ENCODE measurements at places on chromosomes 7 and 10.

DNA sequence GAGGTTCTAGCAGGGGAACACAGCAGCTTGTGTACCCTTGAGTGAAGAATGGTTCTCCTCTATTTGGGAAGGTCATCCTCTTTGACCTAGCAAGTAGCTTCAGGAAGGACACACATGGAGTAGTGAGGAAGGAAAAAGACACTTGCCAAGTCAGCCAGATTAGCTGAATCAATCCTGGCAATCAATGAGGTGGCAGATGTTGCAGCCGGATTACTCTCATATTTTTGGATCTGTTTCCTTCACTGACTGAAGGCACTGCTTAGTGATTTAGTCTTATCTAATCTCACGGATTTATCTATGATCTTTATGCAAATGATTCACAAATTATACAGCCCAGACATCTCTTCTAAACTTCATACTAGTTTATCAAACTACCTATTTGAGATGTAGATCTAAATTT lies 218.8 kb downstream of the GPR158 start:
- DNase-seq: no peak

DNA sequence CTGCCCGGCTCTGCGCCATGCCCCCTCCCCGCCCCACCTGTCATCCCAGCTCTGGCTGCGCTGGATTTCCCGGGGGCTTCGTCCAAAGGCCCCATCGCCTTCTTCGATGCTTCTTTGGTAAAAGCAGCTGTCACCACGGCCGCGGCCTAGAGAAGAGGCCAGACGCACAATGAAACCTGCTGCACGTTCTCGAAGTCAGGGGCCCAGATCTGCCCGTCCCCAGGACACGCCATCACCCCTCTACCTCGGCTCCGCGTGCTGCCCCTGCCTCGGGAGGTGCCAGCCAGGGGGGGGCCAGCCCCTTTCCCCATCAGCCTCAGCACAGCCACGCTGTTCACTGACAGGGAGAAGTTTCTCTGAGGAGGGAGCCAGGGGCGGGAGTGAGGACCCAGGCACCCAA lies 6.8 kb downstream of the GIGYF1 start:
- no peak for DNase-seq

DNA sequence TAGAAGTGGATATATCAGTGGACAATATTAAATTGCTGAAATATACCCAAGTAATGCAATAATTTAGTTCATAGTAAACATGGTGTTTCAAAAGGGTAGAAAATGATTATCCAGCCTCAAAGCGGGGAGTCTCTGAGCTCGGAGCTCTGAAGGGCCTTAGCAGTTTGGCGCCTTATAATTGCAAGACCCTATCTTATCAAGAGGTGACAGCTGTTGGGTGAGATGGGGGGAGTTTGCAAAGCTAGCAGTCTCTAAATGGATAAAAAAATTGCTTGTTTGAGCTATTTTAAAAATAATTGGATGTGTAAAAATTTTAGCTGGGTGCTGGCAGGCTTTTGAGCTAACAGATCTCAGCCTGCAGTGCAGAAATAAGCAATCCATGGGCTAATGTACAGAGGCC lies 219.2 kb downstream of the CCSER2 start:
- DNase-seq: no peak

DNA sequence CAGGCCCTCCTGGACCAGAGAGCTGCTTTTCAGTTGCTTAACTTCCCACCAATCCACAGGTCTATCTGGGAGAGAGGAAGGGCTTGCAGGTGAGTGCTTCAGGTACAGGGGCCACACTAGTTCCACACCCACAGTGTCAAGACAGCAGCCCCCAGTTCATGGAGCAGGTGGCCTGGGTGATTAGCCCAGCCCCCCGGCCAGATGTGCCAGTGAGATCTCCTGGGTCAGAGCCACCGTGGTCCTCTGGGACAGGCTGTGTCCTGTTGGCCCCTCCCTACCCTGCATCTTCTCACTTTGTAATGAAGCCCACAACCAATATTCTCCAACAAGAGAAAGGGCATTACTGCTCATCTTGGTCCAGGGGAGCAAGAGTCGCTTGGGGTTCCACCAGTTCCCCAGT lies 30.6 kb downstream of the DRGX start:
- DNase-seq: no peak

DNA sequence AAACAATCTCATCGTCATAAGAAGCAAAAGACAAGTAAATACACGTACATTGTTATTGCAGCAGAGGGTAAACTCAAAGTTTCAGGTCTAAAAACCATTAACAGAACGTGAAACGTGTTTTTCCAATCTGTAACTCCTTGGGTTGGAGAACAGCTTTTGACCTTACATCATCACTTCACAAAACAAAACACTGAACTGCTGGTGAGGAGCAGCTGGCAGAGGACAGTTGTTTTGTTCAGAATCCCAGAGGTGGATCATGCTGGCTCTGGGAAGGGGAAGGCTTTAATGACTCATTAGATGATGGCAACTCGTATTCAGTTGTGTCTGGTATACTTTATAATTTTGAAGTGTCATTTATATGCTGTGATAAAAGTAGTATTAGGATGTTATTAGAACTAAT lies 923.0 kb upstream of the CELF2 start:
- no peak for DNase-seq

- DNase-seq: no peak
Measured at GRCh38 chr7:2522780-2523433, 3.3 kb downstream of the LFNG start.

- no peak for DNase-seq
Measured at GRCh38 chr7:54860003-54860775, 101.2 kb upstream of the SEC61G start.

DNA sequence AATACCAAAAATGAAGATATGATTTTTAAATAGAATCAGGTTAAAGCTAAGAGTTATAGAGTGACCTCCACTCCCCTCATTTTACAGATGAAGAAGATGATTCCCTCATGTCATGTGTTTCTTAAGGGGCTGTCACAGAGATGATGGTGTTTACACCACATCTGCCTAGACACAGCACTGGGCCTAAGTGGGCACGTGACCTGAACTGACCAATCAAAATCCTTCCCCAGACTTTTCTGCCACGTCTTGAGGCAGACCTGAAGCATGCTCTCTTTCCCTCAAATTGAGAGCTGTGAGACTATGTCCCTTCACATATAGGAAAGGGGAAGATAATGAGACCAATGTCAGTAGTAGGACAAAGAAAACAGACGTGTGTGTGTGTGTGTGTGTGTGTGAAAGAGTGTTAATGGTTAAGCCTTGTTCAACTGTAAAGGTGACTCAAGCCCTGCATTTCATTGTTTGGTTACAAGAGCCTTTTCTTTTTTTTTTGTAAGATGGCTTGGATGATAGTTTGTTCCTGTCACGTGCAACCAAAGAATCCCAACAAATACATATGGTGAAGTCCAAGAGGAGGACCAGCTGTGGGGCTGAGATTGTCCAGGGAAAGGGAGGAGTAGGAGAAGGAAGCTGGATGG lies 172.8 kb upstream of the AOAH start:
- no peak for DNase-seq

DNA sequence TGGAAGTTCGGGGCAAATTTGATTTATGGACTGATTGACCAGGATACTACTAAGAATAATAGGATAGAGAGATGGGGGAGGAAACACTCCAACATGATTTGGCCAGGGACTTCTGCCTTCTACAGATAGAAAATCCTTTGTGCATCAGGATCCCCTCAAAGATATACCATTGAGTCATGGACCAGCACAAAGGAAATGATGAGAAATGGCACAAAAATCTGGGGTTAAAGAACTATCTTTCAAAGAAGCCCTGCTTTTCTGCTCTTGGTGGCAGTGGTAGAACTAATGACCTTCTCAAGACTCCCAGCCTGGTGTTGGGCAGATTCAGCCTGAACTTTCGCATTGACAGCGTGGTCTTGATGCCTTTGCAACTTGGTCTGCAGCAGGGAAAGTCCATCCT lies 27.6 kb upstream of the LAMB1 start:
- no peak for DNase-seq

DNA sequence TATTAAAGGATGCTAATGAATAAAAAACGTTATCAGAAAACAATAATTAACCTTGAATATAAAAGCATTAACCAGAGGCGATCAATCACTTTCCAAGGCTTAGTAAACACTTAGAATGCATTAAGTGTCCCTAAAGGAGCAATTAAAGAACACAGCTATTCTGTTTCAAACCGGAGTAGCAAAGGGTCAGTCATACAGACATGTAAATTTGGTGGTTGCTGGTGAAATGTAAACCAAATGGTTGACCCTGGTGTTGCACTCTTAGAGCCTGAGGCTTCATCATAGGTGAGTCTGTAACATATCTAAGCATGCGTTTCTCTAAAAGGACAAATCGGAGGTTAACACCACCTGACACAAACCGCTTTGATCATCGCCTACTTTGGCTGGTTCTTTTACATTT lies 1280.1 kb downstream of the TYW1 start:
- DNase-seq: no peak

DNA sequence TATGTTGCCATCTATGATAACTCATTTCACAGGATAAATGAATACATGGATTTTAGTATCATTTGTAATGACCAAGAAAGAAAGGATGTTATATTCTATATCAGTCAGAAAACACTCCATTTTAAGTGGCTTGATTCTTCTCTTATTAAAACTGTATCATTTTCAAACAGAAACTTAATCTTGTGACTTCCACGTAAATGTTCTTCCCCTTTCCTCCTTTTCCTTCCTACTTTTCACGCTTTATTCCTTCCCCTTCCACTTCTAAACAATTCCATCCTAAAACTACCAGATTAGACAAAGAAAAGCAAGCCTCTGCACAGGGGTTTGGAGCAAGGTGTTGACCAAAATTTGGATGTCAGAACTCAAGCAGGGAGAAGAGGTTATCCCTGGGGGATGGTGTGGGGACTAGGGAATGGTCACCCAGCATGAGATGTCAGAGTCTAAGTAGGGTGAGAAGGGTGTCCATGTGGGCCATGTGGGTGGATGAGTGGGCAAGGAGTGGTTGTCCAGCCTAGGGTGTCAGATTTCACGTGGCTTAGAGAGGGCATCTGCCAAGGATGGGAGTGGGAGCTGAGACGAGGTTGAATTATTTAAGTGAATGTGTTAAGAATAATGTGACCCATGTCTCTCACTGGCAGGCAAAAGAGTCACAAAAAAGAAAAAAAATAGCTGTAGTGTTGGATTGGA lies 5.0 kb upstream of the GSAP start:
- DNase-seq: no peak

DNA sequence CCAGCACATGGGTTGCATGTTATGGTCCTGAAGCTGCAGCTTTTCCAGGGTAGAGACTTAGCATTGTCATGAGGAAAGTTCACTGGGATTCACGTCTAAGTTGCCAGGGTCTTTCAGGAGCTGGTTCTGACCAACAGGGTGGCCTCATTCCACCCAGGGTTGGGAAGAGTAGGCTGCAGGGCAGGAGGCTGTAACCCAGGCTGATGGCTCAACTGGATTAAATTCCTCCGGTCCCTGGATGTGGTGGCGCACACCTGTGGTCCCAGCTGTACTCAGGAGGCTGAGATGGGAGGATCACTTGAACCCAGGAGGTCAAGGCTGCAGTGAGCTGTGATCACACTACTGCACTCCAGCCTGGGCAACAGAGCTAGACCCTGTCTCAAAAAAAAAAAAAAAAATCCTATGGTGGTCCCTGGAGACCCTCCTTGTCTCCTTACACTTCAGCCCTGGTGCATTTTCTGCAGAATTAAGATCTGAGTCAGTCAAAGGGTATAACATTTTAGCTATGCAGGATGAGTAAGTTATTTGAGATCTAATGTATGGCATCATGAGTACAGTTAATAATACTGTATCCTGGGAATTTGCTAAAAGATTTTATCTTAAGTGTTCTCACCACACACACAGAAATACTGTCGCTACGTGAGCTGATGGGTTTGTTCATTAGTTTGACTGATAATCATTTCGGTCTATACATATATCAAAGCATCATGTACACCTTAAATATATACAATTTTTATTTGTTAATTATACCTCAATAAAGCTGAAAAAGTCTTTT lies 44.0 kb downstream of the ASB13 start:
- no peak for DNase-seq

DNA sequence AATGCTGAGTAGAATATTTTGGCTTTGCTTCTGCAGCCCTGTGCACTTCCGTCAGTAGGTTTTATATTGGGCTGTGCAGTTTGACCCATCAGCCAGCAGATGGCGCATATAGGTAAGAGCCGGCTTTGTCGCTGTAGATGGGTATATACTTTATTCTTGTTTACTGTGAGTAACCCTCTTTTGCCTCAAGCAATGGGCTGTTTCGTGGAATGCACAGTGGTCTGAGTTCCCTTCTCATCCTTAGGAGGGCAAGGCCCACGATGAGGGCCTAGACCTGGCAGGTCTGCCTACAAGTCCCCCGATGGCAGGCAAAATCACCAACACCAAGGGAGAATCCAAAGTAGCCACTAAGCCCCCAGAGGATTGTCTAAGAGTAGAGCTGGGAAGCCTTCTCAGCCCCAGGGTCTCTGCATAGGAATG lies 1002.9 kb upstream of the KCND2 start:
- DNase-seq: peak; percentile 57

- no peak for DNase-seq
Measured at GRCh38 chr10:117360016-117360415, 15.2 kb downstream of the PDZD8 start.

GRCh38 chr7:17915168-17915567 lies 25.1 kb downstream of the SNX13 start:
- DNase-seq: no peak

DNA sequence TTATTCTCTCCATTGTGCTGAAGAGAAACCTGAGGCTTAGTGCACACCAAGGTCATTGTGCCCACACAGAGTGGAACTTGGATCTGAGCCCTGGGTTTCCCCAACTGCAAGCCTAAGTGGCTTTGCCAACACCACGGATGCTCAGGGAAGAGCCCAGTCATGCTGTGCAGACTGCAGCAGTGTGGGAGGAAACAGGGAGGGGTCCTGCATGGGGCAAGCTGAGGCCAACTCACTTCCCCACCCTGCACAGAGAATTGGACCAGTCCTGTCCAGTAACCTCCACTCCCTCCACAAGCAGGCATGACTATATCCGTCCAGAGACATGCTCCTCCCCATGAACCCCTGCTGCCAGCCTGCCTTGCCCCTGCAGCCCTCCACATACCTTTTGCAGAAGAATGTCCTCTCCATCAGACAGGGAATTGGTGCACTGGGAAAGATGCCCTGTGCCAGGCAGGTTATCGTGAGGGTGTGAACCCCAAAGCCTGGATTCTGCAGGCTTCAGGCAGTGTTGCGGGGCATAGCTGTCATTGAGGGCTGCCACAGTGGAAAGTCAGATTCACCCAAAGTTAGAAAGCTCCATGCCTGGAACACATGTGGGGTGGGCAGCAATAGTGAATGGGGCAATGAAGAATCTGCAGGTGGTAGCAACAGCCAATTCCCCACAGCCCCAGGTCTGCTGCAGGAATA lies 44.9 kb downstream of the DRGX start:
- DNase-seq: no peak

DNA sequence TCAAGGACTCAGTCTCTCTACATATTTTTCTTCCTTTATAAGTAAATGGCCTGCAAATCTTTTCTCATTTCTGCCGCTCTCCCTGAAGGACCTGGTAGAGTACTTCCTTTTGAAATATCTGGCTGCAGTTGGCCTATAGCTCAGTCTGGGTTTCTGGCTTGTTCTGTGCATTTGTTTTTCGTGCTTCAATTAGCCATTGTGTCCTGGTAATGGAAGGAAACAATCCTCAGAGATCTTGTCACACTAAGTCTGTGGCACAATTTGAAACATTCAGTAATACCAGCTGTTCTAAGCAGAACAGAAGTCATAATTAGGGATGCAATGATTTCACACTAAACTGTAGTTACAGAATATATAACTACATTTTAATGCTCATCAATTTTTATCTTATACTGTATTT lies 545.0 kb downstream of the NRG3 start:
- no peak for DNase-seq
